Activated CD4-positive, alpha-beta T cell treated with anti-CD3 and anti-CD28 coated beads, Interleukin-10, Interleukin-2, amounts not matched to agents 100 ng/mL and 50 ng/mL, durations not matched to agents 16 hours and 8 hours (primary cell): ENCODE measurements at places on chromosomes 1 and 21.

- DNase-seq: no peak
Observed at GRCh38 chr21:43340491-43341377, 86.2 kb downstream of the SIK1 start.

GRCh38 chr1:162475539-162476185 lies 22.0 kb upstream of the UHMK1 start:
- DNase-seq: no peak

DNA sequence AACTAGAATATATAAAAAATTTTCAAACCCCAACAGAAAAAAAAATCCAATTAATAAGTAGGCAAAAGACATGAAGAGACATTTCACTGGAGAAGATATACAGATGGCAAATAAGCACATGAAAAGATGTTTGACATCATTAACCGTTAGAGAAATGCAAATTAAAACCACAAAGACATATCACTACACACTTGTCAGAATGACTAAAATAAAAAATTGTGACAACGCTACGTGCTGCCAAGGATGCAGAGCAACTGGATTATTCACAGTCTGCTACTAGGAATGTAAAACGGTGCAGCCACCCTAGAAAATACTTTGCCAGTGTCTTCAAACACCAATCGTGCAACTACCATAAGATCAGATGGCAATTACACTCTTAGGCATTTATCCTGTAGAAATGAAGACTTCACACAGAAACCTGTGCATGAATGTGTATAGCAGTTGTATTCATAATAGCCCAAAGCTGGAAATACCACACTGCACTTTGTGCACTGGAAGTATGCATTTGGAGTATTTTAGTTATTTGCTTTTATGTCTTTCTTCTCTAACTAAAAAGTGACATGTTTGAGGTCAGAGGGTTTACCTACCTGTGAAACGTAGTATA lies 75.3 kb upstream of the PALMD start:
- DNase-seq: no peak

DNA sequence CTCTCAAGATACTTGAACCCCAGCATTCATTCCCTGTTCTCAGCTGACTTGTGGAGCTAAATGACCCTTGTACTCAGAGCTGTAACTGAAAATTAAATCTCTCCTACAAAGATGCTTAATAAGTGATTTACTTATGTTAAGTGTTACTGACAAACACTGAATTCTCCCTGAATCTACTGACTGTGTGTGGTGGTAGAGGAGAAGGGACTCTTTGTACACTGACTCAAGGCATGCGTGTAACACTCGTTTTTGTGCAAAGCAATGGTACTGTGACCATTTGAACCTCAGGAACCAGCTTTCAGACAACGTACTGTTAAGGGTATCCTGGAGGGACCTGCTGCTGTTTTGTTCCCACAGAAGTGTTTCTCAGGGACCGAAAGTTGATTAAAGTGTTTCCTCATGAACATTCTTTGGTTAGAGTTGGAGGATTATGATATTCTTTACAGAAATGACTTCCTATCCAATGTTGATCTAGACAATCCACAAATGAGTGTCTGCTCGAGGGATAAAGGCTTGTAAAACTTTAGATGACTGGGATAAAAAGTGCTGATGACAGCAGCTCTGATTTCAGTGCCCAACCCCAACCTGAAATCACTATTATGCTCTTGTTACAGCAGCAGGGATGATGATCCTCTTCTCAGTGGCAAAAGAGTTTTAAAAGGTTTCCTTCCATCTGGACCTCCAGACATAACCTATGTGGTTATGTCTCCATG lies 12.8 kb downstream of the RGL1 start:
- no peak for DNase-seq

GRCh38 chr1:160455153-160455517 lies 54.8 kb downstream of the VANGL2 start:
- DNase-seq: no peak

DNA sequence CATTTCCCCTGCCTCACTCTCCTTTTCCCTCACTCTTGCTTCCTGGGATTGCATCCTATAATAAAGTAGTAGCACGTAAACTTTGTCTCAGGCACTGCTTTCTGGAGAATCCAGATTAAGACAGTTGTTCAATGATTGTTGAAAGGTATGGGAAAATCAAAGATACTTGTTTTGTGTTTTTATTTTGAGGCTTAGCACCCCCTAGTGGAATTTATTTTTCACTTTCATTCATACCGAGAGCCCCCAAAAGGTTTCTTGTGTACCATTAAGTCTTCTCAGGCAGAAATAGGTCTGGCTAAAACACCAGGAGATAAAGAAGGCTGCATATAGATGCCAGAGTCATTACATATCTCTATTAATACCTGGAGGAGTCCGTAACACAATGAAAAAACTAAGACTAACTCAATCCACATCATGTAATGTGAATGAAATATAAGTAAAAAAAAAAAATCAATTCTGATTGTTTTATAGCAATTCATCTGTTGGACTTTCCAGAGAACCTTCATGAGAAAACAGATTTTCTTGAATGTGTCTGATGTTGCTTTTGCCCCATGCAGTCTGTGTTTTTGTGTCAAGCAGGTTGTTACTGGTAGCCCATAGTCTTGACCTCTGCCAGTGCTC lies 103.5 kb downstream of the RPE65 start:
- DNase-seq: peak; percentile 7

DNA sequence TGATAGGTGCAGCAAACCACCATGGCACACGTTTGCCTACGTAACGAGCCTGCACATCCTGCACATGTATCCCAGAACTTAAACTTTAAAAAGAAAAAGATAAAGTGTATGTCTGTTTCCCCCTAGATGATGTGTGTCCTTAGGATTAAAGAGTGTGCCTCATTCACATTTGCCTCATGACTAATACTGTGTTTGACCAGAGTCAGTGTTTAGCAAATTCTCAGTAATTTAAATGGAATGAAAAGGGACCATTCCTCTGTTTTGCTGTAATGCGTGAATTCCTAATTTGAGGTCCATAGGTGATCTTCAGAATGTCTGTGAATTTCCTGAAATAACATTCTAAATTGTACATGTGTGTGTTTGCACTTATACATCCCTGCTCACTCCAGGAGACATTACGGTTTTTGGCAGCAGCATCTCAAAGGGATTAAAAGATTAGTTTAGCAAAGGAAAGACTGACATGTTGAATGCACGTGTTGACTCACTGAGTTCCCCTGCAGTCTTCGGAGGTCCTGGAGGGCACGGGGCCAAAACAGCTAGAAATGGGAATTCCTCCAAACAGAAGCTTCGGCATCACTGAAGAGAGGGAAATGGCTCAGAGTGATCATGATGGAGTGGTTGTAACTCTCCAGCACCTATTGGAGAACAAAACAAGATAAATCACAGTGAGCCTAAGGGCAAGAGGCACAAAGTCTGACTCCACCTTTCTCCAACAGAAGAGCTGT lies 19.1 kb upstream of the SLC35F3 start:
- no peak for DNase-seq

DNA sequence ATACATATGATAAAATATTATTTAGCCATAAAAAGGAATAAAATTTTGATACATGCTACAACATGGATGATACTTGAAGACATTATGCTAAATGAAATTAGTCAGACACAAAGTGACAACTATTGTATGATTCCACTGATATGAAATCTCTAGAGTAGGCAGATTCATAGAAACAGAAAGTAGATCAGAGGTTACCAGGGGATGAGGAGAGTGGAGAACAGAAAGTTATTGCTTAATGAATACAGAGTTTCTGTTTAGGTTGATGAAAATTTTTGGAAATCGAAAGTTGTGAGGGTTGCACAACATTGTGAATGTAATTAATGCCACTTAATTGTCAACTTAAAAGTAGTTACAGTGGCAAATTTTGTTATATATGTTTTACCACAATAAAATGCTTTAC lies 315.7 kb upstream of the USP25 start:
- DNase-seq: peak; percentile 4

GRCh38 chr1:41435570-41436178 lies 48.8 kb downstream of the EDN2 start:
- DNase-seq: no peak

GRCh38 chr1:119219711-119220110 lies 79.3 kb upstream of the WARS2 start:
- DNase-seq: no peak

GRCh38 chr21:41834926-41835663 lies 44.0 kb downstream of the PRDM15 start:
- no peak for DNase-seq

GRCh38 chr1:61426885-61427284 lies 298.1 kb downstream of the TM2D1 start:
- DNase-seq: no peak

- DNase-seq: no peak
Observed at GRCh38 chr1:37951041-37951782, 4.4 kb upstream of the INPP5B start.
